Dermis lymphatic vessel endothelial cell (primary cell): ENCODE measurements at places on chromosomes 11 and 22. TPM values are rescaled to one million over a fixed set of nuclear protein-coding genes. Genes with fewer than 3 reads are reported as not detected.

SYT13 gene
- 0.11 TPM in 1 of 2 replicates, not detected in the other for total RNA-seq

FJX1 gene
- 25.7 and 26.1 TPM in 2 replicates for total RNA-seq

FAT3 gene
- total RNA-seq: under 0.01 and 0.11 TPM in 2 replicates

HIPK3 gene
- total RNA-seq: 101 and 111 TPM in 2 replicates

TMEM138 gene
- total RNA-seq: 12.8 and 14.5 TPM in 2 replicates

UVRAG gene
- 39.1 and 60.3 TPM in 2 replicates for total RNA-seq

GSTT2B gene
- total RNA-seq: 0.77 and 13.5 TPM in 2 replicates

RIMBP3C gene
- total RNA-seq: 0.11 and 0.17 TPM in 2 replicates

ST14 gene
- total RNA-seq: under 0.01 TPM in 1 of 2 replicates, not detected in the other

HTR3A gene
- total RNA-seq: not detected in 2 replicates

OR10A2 gene
- not detected in 2 replicates for total RNA-seq

DCHS1 gene
- total RNA-seq: 33.4 and 45.6 TPM in 2 replicates

OR52A1 gene
- not detected in 2 replicates for total RNA-seq

NLRP6 gene
- not detected in 2 replicates for total RNA-seq

GDPD4 gene
- total RNA-seq: not detected in 2 replicates

COA4 gene
- 39.1 and 42.5 TPM in 2 replicates for total RNA-seq

MRGPRX4 gene
- total RNA-seq: 0.69 and 0.87 TPM in 2 replicates

CASP5 gene
- total RNA-seq: not detected in 2 replicates

OR4D10 gene
- not detected in 2 replicates for total RNA-seq

CD44 gene
- 1.6 and 3.1 TPM in 2 replicates for total RNA-seq

OR56A1 gene
- not detected in 2 replicates for total RNA-seq

TRIM6 gene
- 0.43 and 1.5 TPM in 2 replicates for total RNA-seq

TTC36 gene
- total RNA-seq: 0.34 and 0.76 TPM in 2 replicates

CCDC15 gene
- 0.76 and 1.5 TPM in 2 replicates for total RNA-seq

MPEG1 gene
- total RNA-seq: not detected in 2 replicates

OR51B2 gene
- total RNA-seq: not detected in 2 replicates

PRG3 gene
- not detected in 2 replicates for total RNA-seq

PANX3 gene
- not detected in 2 replicates for total RNA-seq

CDK2AP2 gene
- total RNA-seq: 10.3 and 23.1 TPM in 2 replicates

OR5AL1 gene
- not detected in 2 replicates for total RNA-seq

CCDC134 gene
- total RNA-seq: 2.4 and 4.7 TPM in 2 replicates

PCNX3 gene
- total RNA-seq: 11.4 and 11.8 TPM in 2 replicates

ZC3H7B gene
- 35.1 and 41.9 TPM in 2 replicates for total RNA-seq

GPR83 gene
- total RNA-seq: under 0.01 TPM in 1 of 2 replicates, not detected in the other
